ENCODE measurements at places on chromosomes 3 and 15.

DNA sequence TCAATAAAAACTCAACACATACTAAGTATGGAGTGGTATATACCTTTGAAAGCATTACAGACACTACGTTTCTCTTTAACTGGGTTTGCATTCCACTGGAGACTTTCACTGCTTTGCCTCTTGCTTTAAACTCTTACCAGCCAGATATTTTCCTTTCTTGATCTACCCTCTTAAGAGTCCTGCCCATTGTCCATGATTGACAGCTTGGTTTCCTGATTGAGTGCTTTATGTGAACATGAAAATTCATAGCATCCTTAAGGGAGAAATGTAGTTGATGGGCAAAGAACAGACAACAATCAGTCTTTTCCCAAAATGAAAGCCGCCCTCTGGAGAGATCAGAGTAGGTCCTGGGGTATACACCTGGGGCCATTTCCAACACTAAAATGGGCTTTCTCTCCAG, 78.6 kb downstream of the PTPRG start:
- no peak for DNase-seq

DNA sequence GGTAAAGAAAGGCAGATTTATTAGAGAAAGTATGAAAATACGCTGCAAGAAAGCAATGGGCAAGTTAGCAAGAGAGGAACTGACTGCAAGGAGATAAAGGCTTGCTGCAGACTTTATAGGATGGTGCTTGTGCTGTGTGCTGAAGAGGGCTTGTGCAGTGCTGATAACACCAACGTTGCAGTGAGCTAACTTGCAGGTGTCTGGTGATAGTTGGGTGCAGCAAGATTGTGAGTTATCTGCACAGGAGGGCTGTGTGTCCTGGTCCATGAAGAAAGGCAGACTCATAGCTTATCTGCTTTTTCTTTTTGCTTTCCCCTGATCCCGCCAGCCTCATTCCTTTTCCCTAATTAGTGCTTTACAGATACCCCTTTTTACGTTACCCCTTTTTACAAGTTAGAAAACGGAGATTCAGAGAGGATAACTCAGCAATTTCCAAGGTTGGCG, 58.0 kb upstream of the ZNF148 start:
- DNase-seq, result no peak

DNA sequence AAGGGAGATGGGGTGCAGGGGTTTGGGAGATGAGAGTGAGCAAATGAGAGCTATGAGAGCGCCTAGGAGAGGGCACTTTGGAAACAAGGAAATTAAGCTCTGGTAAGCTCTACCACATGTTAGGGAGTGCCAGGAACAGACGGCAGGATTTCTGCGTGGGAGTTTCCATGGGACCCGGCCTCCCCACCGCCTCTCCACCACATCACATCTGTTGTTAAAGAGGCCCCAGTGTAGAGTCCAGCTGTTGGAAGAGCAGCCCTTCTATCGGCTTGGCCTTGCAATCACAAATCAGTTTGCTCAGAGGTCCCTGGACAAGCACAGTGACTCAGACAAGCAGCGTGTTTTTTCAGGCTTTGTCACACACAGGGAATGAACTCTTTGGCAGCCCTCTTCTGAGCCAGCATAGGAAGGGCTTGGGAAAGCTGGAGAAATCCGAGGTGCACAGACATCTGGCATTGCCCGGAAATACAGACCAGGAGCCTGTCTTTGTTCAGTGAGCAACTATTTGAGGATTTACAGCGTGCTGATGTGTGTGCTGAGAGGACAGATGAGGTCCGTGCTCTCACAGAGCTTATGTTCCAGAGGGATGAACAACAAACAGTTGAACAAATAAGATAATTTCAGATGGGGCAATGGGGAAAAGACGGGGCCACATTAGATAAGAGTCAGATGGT, 370.6 kb upstream of the PROK2 start:
- no peak for DNase-seq

DNA sequence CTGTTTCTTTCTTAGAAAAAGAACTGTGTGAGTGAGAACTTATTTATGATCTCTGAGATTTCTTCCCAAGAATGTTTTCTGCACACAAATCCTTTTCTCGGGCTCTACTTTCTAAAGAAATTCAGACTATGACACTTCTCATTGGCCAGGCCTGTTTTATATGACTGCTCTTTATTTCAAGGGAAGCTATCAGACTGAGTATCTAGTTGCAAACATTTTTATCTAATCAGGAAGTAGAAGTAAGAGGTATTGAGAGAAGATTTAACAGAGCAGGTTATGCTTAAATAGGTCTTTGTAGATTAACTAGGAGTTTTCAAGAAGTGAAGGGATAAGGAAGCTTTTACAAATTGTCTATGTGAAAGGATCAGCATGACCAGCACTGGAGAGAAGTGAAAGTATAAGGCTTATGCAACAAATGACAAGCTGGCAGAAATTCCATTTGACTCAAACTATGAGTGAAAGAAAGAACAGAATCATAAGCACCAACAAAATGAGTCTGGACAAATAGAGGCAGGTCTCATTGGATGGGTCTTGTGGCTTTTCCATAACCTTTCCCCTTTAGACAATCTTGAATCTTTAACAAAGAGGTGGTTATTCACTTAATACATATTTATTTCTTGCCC, 71.9 kb upstream of the CHL1 start:
- no peak for DNase-seq

- no peak for DNase-seq
Measured at GRCh38 chr3:58638591-58638990, 28.0 kb downstream of the FAM3D start.

- no peak for DNase-seq
Measured at GRCh38 chr15:75309711-75310110, 26.2 kb upstream of the COMMD4 start.

- no peak for DNase-seq
Measured at GRCh38 chr3:124599779-124600693, 130.2 kb upstream of the UMPS start.

DNA sequence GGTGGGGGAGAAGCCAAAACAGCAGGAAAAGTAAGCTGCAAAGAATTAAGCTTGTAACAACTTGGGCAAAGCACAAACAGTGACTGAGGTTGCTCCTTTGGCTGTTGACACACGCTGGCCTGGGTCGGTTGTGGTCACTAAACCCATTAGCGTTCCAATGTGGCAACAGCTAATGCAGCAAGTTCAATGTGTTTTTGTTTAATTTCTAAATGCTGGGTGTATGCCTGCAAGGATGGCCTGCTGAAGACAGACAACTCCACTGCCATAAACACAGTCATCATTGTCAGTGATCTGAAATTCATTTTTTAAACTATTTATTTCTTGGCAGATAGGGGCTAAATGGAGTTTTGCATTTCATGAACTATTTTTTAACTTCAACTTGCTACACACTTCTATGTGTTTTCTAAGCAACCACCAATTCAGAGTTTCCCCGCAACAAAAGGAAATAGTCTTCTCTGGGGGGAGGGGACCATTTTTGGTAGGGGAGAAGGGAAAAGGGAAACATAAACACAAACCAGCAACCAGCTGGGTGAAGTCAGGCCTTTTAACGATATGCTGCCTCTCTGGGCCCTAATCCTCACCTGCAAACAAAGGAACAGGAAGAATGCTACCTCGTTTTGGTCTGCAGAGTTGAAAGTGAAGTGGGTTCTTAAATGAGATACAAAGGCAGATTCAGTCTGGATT, 34.8 kb upstream of the WNT5A start:
- no peak for DNase-seq

DNA sequence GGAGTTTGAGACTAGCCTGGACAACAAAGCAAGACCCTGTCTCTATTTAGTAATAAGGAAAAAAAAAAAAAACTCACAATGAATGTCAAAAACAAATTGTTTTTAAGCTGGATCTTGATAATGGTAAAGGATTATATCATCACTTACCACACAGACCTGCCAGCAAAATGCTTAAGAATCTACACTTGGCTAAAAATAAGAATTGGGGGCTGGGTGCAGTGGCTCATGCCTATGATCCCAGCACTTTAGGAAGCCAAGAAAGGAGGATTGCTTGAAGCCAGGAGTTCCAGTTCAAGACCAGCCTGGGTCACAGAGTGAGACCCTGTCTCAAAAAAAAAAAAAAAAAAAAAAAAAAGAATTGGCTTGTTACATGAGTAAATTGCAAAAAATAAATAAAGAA, 31.0 kb downstream of the ACAP2 start:
- DNase-seq, result no peak

- DNase-seq, result no peak
Measured at GRCh38 chr15:69275933-69276560, 22.7 kb upstream of the PAQR5 start.

DNA sequence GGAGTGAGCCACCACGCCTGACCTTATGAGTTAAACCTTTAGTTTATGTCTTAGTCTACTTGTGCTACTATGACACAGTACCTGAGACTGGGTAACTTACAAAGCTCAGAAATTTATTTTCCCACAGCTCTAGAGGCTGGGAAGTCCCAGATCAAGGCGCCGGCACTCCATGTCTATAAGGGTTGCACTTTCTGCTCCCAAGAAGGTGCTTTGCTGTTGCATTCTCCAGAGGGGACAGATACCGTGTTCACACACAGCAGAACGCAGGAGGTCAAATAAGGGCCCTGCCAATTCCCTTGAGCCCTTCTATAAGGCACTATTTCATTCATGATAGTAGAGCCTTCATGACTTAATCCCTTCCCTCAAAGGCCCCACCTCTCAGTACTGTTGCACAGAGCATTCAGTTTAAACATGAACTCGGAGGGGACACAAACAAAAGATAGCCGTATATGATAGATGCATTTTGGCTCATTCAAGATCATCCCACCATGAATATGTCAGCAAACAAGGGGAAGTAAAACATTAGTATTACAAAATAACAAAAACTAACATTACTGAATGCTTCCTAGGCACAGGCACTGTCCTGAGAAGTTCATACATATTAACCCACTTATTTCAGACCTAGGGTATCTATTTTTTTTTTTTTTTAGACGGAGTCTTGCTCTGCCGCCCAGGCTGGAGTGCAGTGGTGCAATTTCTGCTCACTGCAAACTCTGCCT, 26.5 kb downstream of the PLA1A start:
- no peak for DNase-seq

GRCh38 chr15:79977431-79978054, 6.5 kb upstream of the BCL2A1 start:
- no peak for DNase-seq

DNA sequence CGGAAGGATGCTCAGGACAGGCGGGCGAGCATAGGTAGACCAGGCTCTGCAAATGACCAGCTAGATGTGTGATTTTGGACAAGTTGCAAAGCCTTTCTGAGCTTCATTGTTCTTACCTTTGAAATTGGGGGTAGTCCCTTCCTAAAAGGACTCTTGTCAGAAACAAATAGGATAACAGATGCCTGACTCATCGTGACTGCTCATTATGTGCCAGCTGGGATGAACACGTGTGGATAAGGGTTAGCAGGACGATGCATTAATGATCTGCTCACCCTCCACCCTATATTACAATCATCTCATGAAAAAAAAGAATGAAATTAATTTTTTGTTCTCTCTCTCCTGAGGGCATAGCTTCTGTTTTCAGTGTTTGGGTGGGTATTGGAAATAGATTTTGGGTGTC, 223.4 kb downstream of the NR2F2 start:
- no peak for DNase-seq

- no peak for DNase-seq
Measured at GRCh38 chr3:111737047-111737705, 121.9 kb upstream of the PHLDB2 start.

- no peak for DNase-seq
Measured at GRCh38 chr15:34812369-34812768, 17.0 kb upstream of the ACTC1 start.

DNA sequence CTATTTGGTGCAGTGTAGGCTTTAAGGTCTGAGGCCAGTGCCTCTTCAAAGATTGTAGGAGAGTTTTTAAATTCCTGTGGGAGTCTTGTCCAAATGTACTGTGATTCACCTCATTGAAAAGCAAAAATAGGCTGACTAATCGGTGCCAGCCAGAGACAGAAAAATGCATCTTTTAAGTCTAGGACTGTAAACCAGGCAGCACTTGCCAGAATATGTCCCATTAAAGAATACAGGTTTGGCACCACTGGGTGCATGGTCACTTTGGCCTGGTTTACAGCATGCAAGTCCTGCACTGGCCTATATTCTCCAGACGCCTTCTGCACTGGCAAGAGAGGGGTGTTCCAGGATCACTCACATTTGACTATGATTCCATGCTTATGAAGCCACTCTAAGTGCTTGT, 20.3 kb upstream of the NOX5 start:
- DNase-seq, result no peak

- peak; percentile 16 for DNase-seq
Measured at GRCh38 chr15:67914537-67915460, 75.0 kb upstream of the RNU6-1 start.

DNA sequence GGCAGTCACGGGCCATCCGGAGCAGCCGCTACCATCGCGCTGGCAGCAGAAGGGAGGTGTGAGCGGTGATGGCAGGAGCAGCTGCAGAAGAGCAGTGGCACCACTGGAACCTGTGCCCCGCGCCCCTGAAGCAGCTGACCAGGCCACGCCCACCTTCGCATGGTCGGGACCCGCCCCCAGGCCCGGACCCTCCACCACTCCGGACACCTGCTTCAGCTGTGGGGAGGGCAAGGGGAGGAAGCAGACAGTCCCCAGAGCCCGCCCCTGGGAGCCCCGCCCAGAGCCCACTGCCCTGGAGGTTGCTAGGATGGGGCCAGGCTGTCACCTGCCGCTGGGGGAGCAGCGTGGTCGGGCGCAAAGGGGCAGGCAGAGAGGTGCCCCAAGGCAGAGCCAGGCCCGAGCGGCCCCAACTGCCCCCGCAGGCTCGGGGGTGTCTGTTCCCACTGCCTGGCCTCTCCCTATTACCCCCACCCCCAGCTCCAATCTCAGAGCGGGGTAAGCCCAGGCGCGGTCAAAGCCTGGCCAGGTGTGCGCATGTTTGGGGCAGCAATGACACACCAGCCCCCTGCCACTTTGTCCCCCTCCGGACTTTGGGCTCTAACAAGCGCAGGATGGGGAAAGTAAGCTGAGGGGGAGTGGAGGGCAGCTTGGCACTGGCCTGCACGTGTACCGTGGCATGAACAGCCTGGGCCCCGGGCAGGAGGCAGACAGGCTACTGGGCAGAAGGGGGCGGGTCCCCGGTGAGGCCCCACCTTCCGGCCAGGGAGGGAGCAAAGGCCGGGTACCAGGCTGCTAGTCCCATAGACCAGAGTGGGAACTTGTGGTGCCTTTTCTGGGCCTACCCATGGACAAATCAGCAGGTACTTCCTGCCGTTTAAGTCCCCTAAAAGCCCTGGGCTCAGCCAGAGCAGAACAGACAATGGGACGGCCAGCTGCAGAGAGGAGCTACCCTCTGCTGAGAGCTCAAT, 8.7 kb downstream of the SPCS1 start:
- no peak for DNase-seq

DNA sequence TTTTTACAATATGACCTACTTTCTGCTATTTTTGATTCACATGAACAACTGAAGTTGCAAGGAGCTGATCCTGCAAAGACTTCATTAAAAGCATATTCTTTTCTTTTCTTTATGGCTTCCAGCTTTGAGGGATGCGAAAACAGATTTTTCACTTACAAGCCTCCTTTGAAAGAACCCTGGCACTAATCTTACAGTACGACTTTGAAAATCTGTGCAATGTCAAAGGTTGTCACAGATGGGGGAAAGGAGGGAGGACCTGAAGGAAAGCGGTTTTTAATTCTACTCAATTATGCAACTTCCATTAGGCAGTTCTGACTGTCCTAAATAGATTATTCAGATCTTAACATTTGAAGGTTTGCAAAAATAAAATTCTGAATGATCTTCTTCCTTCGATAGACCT, 130.5 kb downstream of the TNIK start:
- DNase-seq, result no peak
